ENCODE measurements at places on chromosomes 1 and 21.
A peak's percentile ranks its signal among the peaks of the same experiment; 100 is the strongest.

GRCh38 chr1:178417858-178418257, 78.9 kb downstream of the CLEC20A start:
- no peak for DNase-seq

GRCh38 chr1:11768821-11769220, 6.8 kb downstream of the C1orf167 start:
- no peak for DNase-seq

DNA sequence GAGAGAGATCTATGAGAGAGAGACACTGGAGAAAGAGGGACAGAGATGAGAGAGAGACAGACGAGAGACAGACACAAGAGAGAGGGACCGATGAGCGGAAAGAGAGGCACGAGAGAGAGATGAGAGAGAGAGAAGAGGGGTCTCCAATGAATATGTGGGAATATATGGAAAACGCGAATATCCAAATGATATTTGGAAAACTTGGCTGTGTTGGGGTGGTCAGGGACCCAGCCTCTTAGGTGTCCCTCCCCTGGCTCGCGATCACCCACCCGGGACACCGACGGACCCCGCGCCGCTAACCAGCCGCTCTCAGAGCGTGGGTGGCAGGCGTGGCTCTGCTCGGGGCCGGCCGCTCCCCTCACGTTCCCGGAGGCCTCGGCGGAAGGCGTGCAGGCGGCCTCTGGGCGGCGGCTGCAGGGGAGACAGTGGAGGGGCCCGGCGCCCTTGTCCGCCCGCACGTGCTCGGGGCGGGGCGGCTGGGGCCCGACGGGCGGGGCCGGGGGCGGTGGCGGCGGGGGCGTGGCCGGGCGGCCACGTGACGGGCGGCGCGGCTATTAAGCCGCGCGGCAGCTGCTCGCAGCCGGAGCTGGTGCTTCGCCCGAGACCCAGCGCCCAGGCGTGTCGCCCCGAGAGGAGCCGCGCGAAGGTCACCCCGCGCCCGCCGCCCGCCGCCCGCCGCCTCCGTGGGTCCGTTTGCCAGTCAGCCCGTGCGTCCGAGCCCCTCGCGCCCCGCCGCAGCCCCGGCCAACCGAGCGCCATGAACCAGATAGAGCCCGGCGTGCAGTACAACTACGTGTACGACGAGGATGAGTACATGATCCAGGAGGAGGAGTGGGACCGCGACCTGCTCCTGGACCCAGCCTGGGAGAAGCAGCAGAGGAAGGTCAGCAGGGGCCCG, at the start of gene ACTN2:
ACTN2 (plus strand) TSS at position 583 of the 898 bp plus-strand sequence; CDS start at position 758, 175 bp downstream.
- no peak for DNase-seq

GRCh38 chr1:5949085-5949760, 43.0 kb downstream of the NPHP4 start:
- peak; percentile 62 for DNase-seq

GRCh38 chr1:12244585-12244984, 14.8 kb downstream of the VPS13D start:
- no peak for DNase-seq

DNA sequence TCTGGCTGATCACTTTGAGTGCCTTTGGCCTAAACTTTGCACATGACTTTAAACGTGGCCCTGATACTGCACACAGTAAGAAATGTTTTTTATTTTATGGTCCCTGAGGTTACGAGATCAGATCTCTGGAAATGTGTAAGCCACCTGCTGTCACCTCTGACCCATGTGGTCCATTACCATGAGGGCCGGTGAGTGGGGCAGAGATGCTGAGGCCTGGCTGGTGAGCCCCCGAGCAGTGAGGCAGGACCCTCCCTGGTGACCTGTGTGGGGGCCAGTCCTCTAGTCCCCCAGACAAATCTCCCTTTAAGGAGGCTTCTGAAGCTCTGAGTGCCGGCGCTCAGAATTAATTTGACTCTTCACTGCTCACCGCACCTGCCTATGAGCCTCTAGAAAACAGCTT, 12.4 kb downstream of the TFF3 start:
- peak; percentile 28 for DNase-seq

- DNase-seq, result no peak
Measured at GRCh38 chr1:189211742-189212141, 1265.9 kb downstream of the BRINP3 start.

DNA sequence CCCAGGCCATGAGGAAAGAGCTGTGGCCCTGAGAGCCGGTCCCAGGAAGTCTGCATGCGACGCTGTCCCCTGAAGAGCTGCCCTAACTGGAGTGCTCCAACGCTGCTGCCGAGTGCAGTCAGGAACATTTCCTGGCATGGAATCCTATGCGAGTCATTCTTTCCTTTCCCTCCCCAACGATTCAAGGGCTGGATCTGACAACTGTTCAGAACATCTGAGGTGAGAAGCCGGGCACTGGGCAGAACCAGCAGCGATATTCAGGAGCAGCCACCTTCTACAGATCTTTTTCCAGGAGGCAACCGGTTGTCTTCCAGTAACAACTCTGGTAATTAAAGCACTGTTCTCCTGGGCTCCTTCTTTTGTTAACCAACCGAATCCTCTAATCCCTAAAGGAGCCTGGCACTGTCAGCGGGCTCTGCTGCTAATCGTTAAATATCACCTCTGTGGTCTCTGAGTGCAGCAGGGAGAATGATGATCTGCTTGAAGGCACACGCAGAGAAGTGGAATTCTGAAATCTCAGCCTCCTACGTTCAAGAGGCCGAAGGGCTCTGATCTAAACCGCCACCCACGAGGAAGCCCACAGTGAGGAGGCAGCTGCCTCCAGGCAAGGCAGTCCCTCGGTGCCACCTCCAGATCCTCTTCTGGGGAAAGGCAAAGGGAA, 55.8 kb downstream of the SLC45A1 start:
- peak; percentile 95 for DNase-seq

DNA sequence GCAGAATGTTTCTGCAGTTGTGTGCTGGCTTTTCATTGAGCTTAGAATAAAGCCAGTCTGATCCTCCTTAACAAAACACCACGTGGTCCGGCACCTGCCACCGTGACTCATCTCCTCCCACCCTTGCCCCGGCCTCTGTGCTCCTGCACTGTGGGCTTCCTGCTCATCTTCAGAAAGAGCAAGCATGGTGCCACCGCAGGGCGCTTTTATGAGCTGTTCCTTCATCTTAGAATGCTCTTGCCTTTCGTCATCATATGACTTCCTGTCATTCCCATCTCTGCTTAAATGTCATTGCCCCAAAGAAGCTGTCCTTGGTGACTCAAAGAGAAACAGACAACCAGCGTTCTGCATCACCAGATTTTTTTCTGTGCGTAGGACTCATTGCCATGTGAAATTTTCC, 117.8 kb downstream of the HHAT start:
- DNase-seq, result no peak

DNA sequence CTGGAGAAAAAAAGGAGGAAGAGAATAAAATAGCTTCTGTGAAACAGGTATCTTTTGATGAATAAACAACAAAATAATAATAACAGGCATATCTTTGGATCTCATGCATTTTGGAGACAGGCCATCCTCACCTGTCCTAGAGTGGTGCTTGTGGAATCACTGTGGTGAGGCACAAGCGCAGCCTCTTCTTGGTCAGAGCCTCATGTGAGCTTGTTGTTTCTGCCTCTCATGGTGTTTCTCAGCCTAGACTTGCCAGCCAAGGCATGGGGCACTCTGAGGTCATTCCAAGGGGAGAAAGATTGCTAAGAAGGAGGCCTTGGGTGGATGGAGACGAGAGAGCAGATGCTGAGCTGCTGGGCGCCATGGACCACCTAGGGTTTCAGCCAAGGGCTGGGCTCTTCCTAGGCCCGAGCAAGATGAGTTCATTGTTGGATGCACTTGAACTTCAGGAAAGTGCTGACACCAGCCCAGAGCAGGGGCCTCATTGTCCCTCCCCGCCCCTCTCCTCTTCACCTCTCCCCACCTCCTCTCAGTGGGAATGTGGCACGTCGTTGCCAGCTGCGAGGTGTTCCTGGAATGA, 49.5 kb downstream of the ATP5PO start:
- no peak for DNase-seq

DNA sequence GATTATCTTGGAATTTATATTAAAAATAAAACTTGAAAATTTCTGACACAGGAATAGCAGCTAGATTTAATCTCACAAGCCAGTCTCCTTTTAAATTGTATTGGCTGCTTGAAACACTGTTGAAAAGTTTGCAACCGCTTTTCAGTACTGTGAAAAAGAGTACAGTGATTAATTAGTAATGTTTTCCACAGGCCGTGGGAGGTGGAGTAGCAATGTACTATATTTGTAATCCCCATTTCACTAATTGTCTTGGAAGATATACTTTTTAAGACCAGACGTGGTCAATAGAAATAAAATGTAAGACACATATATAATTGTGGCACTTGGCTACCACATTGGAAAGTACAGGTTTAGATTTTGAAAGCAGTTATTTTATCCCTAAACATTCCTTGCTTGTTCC, 40.8 kb upstream of the MYOCOS start:
- no peak for DNase-seq

DNA sequence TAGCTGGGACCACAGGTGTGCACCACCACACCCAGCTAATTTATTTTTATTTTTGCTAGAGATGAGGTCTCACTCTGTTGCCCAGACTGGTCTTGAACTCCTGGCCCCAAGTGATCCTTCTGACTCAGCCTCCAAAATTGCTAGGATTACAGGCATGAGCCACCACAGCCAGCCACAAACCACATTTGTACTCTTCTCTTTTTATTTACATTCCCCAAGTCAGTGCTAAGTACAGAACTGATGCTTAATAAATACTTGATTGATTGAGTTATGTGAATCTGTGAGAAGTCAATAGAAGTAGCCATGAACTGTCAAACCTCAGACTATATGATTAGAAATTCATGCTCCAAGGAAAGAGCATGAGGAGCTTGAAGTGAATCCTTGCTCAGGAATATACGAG, 48.5 kb upstream of the S1PR1 start:
- DNase-seq, result no peak

GRCh38 chr1:88302843-88303486, 381.1 kb upstream of the PKN2 start:
- peak; percentile 5 for DNase-seq

GRCh38 chr1:151340870-151341754, 5.9 kb downstream of the RFX5 start:
- DNase-seq, result peak; percentile 89

GRCh38 chr1:97674517-97674916, 246.3 kb downstream of the DPYD start:
- no peak for DNase-seq

- DNase-seq, result no peak
Measured at GRCh38 chr1:25711555-25712298, 88.3 kb upstream of the SELENON start.

DNA sequence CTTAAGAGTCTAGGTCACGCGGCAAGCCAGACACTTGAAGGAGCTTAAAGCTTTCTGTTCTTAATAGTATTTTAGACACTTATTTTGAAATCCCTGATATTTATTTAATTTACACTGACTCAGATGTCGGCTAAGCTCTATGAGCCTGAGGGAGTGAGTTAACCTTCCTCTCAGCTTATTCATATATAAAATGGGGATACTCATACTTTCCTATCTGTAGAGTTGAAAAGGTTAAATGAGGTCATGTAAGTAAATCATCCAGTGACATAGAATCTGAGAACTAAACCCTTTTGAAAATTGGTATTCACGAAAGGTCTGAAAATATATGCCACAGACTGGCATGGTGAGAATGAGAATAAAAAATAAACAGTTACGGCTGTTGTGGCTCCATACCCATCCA, 1.4 kb upstream of the GPR161 start:
- no peak for DNase-seq

DNA sequence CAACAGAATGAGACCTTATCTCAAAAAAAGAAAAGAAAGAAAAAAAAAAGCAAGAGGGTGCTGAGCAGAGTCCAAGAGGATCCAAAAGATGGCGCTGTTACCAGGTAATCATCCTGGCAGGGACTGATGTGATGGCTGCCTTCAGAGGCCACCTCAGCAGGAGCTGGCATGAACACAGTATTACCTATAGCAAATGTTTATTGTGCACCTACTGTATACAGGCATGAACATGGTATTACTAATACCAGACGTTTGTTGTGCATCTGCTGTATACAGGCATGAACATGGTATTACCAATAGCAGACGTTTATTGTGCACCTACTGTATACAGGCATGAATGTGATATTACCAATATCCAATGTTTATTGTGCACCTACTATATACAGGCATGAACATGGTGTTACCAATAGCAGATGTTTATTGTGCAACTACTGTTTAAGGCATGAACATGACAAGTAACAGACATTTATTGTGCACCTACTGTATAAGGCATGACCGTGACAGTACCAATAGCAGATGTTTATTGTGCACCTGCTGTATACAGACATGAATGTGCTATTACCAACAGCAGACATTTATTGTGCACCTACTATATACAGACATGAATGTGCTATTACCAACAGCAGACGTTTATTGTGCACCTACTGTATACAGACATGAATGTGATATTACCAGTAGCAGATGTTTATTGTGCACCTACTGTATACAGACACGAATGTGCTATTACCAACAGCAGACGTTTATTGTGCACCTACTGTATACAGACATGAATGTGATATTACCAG, 115.1 kb upstream of the TMEM51 start:
- DNase-seq, result no peak

DNA sequence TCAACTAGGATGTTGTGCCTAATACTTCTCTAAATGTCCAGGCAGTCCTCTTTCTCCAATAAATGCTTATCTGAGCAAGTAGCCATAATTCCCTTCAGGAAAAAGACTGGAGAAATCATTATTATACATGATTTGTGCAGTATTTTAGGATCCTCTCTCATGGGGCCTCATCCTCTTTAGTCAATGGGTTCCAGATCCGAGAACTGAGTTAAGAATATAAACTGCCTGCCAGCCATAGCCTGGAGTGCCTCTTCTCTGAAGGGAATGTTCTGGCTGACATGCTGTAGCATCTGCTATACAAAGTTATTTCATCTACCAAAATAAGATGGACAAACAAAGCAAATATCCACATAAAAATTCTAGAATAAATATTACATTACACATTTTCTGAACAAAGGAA, 334.0 kb upstream of the PRMT6 start:
- DNase-seq, result no peak

- DNase-seq, result peak; percentile 52
Measured at GRCh38 chr1:88935522-88936222, 44.3 kb upstream of the GTF2B start.

DNA sequence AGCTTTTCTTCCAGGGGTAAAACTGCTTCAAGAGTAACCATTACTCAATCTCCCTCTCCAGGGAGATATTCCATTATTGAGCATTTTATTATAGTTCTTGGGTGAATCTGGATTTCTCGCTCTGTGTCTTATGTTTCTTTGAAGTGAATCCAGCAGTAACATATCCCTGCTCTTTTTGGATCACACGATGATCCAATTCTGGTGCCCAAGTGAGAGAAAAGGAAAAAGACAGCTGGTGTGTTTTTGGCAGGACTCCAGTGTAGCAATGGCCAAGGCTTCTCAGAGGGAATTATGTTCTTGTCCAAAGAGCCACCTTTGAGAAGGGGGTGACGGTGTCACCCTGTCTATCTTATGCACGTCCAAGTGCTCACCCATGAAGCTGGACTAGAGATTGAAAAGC, 140.3 kb upstream of the ERRFI1 start:
- DNase-seq, result peak; percentile 40

GRCh38 chr21:8989721-8990325, 1531.6 kb upstream of the TPTE start:
- DNase-seq, result no peak

GRCh38 chr1:227779021-227779441, 36.4 kb upstream of the PRSS38 start:
- DNase-seq, result no peak

GRCh38 chr1:188244681-188245080, 1415.9 kb downstream of the PLA2G4A start:
- DNase-seq, result no peak

GRCh38 chr1:224559981-224560728, 56.0 kb upstream of the CNIH3 start:
- no peak for DNase-seq

- no peak for DNase-seq
Measured at GRCh38 chr1:173616859-173617258, 14.0 kb upstream of the SLC9C2 start.

- no peak for DNase-seq
Measured at GRCh38 chr1:232319518-232320210, 310.3 kb downstream of the SIPA1L2 start.
